Endodermal cell (in vitro differentiated cells): ENCODE measurements at places on chromosomes 1 and 21. TPM values are rescaled to one million over a fixed set of nuclear protein-coding genes. Genes with fewer than 3 reads are reported as not detected.

TSPAN2 gene
- total RNA-seq, result 6.7 and 7.1 TPM in 2 replicates

PCBP3 gene
- 1.6 to 3.3 TPM (median 2.1 TPM) in 3 replicates for total RNA-seq

PHGDH gene
- 142 to 156 TPM (median 150 TPM) in 3 replicates for total RNA-seq

ASCL5 gene
- 1.4 and 1.8 TPM in 2 replicates for total RNA-seq

AADACL3 gene
- not detected in 3 replicates for total RNA-seq
